ENCODE measurements at places on chromosomes 3 and 15.

GRCh38 chr3:183533412-183534132 lies 21.9 kb downstream of the KLHL6 start:
- DNase-seq = no peak

GRCh38 chr3:46454209-46454595 lies 10.5 kb downstream of the LTF start:
- no peak for DNase-seq

- no peak for DNase-seq
These were observed 16.0 kb downstream of the NEK10 start for GRCh38 chr3:27353221-27353620.

DNA sequence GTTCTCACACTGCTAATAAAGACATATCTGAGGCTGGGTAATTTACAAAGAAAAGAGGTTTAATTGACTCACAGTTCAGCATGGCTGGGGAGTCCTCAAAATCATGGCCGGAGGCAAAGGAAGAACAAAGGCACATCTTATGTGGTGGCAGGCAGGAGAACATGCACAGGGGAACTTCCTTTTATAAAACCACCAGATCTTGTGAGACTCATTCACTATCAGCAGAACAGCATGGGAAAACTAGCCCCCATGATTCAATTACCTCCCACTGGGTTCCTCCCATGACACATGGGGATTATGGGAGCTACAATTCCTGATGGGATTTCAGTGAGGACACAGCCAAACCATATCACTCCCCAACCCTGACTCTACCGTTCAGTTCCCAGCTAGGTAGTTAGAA lies 59.7 kb upstream of the MINAR1 start:
- DNase-seq = no peak

All from T-helper 2 cell (primary cell).